Central memory CD4-positive, alpha-beta T cell (primary cell): ENCODE measurements at places on chromosomes 4 and X.

DNA sequence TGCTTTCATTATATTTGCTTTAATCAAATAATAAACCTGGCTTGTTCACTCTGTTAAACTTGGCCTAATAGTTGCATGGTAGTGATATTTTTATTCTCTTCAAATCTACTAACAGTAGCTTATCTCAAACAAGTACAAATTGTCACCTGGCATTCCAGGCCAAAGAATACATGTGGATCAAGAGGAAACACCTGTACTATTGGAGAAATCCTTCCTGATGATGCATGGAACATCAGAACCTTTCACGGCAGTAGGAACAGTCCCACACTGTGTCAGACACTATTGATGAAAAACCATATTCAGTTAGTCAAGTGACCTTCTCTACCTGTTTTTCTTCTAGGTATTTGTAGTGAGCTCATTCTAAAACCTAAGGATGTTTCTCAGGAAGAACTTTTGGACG, 17.0 kb downstream of the MTHFD2L start:
- no peak for DNase-seq

DNA sequence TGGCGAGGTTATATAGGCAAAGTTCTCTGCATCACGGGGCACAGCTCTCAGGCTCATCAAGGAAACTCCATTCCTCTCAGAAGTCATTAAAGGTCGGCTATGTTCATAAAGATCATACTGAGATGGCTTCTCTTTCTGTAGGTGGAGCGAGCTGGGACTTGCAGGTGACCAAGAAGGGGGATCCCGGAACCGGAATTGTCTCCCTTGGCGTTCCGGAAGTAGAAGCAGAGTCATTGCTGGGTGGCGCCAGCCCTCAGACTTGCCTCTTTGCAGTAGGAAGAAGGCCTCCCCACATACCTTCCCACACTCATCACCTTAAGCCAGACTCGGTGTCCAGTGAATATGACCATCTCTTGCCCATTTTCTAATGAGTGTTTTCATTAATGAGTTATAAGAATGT, 17.9 kb upstream of the HPGD start:
- DNase-seq: no peak

DNA sequence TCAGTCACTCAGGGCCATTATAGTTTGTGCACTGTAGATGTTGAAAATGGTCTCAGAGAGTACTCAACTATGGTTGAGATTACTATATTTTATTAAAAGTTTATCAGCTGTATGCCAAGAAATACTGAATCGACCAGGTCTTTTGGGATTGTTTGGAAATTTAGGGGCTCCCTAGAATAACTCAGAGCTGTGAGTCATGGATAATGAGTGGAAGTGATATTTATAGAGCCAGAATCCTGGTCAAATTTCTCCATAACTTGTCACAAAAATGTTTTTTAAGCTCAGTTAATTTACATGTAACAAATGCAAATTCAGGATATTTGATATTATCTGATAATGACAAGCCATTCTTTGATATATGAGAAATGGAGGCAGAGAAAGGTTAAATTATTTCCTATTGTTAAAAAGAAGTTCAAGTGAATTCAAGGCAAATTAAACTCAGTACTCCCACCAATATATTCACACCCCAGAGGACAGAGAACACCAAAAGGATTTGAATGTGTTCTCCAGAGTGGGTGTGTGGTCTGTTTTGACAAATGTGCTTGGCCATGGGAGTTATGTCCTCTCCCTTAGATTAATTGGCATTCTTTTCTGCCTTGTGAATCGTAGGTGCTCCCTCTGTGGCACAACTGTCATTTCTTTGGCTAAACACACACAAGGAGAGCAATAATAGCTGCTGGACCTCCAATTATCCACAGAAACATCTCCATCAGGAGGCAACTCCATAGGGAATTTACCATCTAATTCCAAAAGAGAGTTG, 37.7 kb downstream of the ARHGAP24 start:
- DNase-seq: no peak

GRCh38 chr4:65999518-65999871, 329.2 kb upstream of the EPHA5 start:
- DNase-seq: no peak

DNA sequence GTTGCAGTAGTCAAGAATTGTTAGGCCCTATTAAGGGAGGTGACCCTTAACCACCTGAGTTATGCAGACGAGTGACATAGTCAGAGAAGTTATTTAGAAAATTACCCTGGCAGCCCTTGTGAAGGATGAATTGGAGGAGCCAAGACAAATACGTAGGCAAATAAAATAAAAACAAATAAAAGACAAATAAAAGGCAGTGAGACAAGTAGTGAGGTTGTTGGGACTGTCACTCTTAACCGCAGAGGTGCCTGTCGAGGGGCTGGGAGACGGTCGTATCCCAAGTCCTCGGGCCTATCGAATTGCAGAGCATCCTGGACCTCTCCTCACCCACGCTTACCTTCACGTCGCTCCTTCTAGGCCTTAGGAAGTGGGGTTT, 58.0 kb upstream of the ZC4H2 start:
- no peak for DNase-seq

DNA sequence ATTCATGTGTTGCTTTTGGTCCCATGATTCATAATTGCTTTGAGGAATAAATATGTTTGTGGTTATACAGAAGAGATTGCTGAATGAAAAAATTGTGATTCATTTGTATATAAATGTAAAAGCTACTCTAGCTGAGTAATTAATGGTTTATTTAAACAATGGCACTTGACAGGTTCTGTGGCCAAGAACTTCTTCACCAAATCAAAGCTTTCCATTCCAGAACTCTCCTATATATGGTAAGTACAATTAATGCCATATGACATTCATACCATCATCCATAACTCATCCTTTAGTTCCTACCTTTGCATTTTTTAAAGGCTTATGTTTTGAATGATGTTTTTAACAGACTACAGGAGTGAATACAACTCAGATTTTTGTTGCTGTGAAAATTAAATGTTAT, 105.8 kb downstream of the REPS2 start:
- no peak for DNase-seq

DNA sequence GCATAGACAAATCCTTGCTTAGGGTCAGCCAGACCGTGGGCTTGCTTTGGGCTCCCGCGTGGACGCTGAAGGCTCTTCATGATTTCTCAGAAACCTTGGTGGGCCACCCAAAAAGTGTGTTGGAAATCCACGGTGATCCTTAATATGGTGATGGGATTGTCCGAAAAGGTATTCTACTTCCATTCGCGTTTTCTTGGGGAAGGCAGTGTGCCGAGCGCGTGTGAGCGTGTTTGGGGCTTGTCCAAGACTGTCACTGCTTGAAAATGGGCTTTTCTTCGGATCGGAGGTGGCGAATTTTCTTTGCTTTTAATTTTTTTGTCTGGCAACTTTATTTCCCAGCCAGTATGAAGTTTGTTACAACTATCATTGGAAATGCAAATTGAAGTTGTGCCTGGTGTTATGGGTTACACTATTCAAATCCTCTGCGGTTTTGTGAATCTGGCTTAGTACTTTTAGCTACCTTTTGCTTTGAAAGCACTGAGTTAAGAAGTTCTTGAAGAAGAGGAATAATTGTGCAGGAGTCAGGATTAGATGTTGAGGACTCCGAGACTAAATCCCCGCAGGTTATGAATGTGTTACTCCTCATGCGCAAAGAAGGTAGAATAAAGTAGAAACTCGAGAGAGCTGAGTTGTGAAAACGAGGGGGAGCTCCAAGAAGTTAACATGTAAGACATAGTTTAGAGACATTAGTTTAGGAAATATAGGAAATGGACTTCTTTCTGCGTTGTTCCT, 3.2 kb downstream of the SPRY1 start:
- no peak for DNase-seq

DNA sequence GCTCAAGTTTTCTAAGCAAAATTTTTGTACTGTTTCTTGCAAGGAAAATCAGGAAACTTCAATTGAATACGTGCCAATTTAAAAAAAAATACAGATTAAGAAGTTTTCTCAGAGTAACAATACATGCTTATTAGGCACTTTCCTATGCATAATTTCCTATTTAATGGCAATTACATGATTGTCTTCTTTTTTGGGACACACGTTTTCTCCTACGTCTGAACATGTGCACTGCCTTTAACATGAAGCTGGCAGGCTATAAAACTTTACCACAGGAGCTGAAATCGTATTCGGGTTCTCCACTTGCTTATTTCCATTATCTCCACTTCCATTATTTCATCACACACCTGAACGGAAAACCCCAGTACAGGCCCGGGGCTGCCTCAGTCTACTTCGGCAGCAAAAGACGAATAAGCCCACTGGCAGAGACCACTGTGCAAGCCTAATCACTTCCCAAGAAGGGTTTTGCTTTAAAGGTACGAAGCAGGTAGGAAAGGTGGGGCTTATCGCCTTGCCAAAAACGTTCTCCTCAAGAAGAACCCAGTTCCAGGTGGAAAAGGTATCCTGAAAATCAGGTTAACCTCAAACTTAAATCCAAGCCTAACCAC, 575 bp downstream of the RCHY1 start:
- no peak for DNase-seq

DNA sequence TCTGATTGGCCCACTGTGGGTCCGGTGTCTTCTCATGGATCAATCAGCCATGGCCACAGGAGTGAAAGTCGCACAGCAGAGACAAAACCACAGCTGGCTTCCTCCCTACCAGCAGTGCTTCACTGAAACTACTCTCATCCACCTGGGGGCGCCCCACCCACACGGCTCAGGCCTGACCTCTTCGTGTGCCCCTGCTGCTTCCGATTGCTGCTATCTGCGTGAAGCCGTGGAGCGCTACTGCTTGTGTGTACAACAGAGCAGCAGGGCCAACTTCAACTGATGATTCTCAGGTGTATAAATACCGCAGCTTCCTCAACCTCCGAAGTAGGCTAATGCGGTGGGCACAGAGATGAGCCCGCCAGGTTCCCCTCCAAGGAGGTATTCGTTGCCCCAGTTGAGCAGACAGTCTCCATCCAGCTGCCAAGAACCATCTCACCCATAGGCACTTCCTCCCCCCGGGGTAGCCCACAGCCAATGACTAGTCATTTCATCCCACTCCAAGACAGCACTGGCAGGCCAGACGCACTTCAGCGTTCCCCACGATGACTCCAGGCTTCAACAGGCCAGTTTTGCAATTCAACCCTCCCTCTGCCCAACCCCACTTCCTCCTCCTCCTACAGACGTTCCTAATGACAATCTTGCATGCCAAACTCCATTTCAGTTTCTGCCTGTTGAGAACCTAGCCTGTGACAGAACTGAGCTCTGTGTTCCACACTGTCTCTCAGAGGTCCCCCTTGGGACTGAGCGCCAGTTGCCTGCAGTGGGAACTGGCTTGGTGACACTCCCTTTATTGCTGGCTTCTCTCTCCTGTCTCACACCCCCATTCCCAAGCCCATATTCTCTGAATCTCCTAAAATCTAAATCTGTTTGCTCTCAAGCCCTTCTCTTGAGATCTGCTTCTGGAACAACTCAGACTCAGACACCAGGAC, 41.3 kb upstream of the ATP6AP2 start:
- DNase-seq: peak; percentile 68

DNA sequence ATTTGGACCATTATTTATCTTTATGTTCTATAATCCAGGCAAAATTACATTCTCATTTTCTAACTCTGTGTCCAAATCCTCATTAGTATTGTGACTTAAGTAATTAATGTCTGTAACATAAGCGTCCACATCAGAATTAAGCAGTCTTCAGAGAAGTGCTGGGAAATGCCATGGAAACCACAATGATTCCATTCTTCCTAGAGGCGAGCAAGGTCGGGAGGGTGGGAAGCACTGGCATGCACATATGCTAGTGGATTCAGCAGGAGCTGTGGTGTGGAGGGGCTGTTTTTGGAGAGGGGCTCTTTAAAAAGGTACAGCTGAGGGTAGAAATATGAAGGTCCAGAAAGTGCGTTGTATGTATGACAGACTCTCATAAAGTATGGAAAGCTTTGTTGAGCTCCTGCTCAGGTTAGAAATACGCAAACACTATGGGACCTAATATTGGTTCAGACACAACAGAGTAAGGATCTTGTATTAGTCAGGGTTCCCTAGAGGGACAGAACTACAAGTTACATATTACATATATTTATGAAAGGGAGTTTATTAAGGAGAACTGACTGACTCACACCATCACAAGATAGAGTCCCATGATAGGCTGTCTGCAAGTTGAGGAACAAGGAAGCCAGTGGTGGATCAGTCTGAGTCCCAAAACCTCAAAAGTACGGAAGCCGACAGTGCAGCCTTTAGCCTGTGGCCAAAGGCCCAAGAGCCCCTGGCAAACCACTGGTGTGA, 61.5 kb downstream of the GLRA2 start:
- DNase-seq: no peak

GRCh38 chr4:38145741-38146140, 185.5 kb downstream of the PTTG2 start:
- no peak for DNase-seq

DNA sequence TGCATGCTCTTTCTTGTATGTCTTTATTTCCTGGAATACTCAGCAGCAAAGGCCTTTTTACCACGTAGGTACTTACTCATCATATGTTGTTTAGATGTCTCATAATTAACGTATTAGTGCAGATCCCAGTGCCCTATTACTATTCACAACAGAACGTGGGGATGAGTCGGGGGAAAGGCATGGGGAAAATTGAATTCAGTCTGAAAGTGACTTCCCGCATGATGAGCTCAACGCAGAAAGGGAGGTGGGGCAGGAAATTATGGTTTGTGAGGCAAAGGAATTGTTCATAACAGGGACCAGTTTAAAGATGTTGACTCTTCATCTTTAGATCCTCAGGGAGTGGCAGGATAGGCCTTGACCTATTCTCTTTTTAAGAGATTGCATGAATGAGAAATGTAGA, 2.0 kb upstream of the TMPRSS11D start:
- no peak for DNase-seq

DNA sequence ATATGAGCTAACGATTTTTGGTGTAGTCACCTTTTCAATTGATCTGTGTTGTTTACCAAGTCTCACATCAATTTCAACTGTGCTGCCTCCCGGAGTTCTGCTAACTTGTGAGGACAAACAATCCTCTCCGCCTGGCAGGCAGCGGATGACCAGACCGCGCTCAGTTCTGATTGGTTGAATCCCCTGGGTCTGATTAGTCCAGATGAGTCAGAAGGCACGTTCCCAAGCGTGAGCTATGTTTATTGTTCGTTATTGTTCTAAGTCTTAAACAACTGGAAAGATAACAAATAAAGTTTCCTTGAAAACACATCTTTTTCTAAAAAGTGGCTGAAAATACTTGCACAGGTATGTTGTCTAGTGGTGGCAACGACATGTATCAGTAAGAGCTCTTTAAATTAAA, 37.9 kb upstream of the TRPC3 start:
- DNase-seq: no peak

- DNase-seq: no peak
These were observed 177.9 kb upstream of the PGRMC2 start for GRCh38 chr4:128465523-128465922.
